Testis (tissue), 5 donors: ENCODE measurements at places on chromosomes 6 and 20. TPM values are rescaled to one million over a fixed set of nuclear protein-coding genes. Genes with fewer than 3 reads are reported as not detected.

The KIFC1 gene
- 22.5 TPM for total RNA-seq

The CFB gene
- total RNA-seq: 5.8 TPM

The CYP24A1 gene
- total RNA-seq: 0.43 TPM

The CTNNBL1 gene
- total RNA-seq: 61.0 TPM

The ZFP57 gene
- total RNA-seq: 1.4 TPM

The GSTA3 gene
- total RNA-seq: 28.7 TPM

The DLL1 gene
- 4.6 TPM for total RNA-seq

The CLDN20 gene
- not detected for total RNA-seq

The TPD52L1 gene
- total RNA-seq: 22.5 TPM

The PAK5 gene
- 0.87 TPM for total RNA-seq

The HCRTR2 gene
- total RNA-seq: 0.50 TPM

The ZSCAN23 gene
- total RNA-seq: 8.3 TPM

The PRSS35 gene
- total RNA-seq: 2.3 TPM

The GPX5 gene
- 8.1 TPM for total RNA-seq

The LRRC73 gene
- 29.3 TPM for total RNA-seq

The HS3ST5 gene
- total RNA-seq: 0.16 TPM

The RSPH9 gene
- total RNA-seq: 8.3 TPM

The SLC17A4 gene
- 0.37 TPM for total RNA-seq

The HRH3 gene
- 2.5 TPM for total RNA-seq

The TCF15 gene
- total RNA-seq: 2.7 TPM

The SMIM28 gene
- total RNA-seq: not detected

The CALHM4 gene
- not detected for total RNA-seq

The C4B gene
- 21.3 TPM for total RNA-seq

The TFAP2D gene
- not detected for total RNA-seq

The ADAM33 gene
- total RNA-seq: 61.1 TPM

The TRIM31 gene
- total RNA-seq: 4.0 TPM

The BPIFA2 gene
- total RNA-seq: 1.4 TPM

The VSX1 gene
- 0.37 TPM for total RNA-seq

The NKAPL gene
- total RNA-seq: 30.1 TPM
